ENCODE measurements at places on chromosomes 3 and 15.

DNA sequence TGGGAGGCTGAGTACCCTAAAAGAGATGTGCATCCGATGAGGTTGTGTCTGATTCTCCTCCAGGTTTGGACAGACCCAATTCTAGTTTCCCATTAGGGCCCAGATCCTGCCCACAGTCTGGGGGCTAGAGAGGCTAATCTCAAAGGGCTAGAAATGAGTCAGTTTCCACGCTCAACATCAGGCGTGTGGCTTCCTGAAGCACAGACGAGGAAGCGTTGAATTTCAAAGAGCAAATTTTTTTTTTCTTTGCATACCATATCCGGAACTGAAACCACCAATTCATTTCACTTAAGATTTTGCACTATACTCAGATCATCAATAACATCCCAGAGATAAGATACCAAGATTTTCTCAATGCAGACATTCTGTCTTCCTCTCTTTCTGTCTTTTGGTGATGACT lies 173.8 kb upstream of the BCL6 start:
- H3K4me3 ChIP-seq: no peak overlapping the region
- H3K27ac ChIP-seq: peak overlapping the region; percentile 84
- H3K4me1 ChIP-seq: peaks cover 33% of the 10 kb centered on the region
- DNase-seq: peak; percentile 71
- H3K27me3 ChIP-seq: no peaks in the 10 kb centered on the region
- H3K36me3 ChIP-seq: no peaks in the 10 kb centered on the region

DNA sequence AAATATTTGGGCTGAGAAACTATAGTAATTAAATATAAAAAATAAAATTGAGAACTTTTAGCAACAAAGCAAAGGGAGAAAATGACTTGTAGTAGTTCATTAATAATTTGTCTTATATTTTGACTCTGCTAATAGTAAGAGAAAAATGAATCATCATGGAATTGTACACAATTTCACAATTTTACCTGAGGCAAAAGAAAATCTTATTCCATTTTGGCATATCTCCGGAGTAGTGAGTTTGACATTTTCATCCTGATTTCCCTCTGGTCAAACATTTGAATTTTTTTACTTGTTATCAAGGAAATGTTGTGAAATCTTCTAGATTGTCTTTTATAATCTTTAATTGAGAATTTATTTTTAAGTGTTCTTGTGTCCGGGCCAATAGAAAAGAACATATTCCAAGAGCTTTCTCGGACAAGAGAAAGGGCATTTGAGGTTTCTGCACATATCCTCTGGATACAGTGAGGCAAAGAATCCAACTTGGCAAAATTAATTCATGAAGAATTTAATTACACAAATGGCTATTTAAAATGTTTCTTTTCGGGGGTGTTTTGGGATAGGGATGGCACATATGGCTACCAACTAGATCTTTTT lies 89.3 kb upstream of the IGSF10 start:
- H3K4me1 ChIP-seq: no peaks in the 10 kb centered on the region
- no peaks in the 10 kb centered on the region for H3K36me3 ChIP-seq
- no peak for DNase-seq
- H3K27ac ChIP-seq: no peak overlapping the region
- H3K27me3 ChIP-seq: no peaks in the 10 kb centered on the region
- no peak overlapping the region for H3K4me3 ChIP-seq

DNA sequence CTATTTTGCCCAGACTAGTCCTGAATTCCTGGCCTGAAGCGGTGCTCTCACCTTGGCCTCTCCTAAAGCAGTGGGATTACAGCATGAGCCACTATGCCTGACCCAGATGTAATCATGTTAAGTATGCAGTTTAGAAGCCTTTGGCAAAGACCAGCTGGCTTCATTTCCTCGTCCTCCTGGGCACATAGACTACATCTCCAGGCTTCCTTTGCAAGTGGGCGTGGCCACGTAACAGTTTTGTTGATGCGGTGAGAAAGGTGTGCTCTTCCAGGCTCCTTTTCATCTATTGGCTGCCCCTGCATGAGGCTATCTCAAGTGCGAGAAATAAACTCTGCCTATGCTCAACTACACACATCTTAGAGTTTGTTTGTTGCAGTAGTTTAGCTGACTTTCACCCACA lies 13.0 kb downstream of the SV2B start:
- DNase-seq: no peak
- no peaks in the 10 kb centered on the region for H3K36me3 ChIP-seq
- no peaks in the 10 kb centered on the region for H3K4me1 ChIP-seq

DNA sequence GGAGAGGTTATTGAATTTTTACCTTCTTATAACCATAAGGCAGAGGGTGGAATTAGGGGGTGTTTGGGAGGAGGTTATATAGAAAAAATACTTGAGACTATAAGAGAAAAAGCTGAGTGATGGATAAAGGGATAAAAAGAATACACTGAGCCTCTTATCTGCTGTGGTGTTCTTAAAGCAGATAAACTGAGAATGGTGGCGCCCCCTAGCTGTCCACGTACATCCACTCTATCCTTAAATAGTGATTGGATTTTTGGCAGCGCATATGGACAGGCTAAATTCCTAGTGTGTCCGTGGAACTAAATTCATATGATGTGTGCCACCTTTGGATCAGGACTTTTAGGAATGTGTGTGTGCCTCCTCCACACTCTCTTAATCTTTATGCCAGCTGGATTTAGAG lies 121.1 kb downstream of the OXSM start:
- no peaks in the 10 kb centered on the region for H3K27me3 ChIP-seq
- no peak overlapping the region for H3K4me3 ChIP-seq
- H3K27ac ChIP-seq: no peak overlapping the region
- H3K4me1 ChIP-seq: peaks cover 10% of the 10 kb centered on the region
- H3K36me3 ChIP-seq: no peaks in the 10 kb centered on the region
- peak; percentile 70 for DNase-seq

GRCh38 chr15:51840692-51841091 lies 11.2 kb downstream of the TMOD3 start:
- no peak for DNase-seq
- H3K4me3 ChIP-seq: no peak overlapping the region
- H3K4me1 ChIP-seq: peaks cover 15% of the 10 kb centered on the region
- no peaks in the 10 kb centered on the region for H3K36me3 ChIP-seq

DNA sequence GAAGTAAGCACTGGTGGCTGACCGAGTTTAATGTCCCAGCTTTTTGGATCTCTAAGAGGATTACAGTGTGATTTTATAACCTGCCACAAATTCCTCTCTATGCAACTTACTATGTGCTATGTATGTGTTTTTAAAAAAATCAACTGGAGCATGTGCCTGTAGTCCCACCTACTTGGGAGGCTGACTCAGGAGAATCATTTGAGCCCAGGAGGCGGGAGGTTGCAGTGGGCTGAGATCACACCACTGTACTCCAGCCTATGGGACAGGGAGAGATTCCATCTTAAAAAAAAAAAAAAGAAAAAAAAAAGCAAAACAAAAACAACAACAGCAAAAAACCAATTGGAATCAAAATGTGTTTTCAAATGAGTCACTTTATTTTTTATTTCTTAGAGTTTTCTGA lies 29.6 kb downstream of the DUT start:
- no peak overlapping the region for H3K27ac ChIP-seq
- DNase-seq: no peak
- no peak overlapping the region for H3K4me3 ChIP-seq
- H3K36me3 ChIP-seq: no peaks in the 10 kb centered on the region
- H3K27me3 ChIP-seq: no peaks in the 10 kb centered on the region

DNA sequence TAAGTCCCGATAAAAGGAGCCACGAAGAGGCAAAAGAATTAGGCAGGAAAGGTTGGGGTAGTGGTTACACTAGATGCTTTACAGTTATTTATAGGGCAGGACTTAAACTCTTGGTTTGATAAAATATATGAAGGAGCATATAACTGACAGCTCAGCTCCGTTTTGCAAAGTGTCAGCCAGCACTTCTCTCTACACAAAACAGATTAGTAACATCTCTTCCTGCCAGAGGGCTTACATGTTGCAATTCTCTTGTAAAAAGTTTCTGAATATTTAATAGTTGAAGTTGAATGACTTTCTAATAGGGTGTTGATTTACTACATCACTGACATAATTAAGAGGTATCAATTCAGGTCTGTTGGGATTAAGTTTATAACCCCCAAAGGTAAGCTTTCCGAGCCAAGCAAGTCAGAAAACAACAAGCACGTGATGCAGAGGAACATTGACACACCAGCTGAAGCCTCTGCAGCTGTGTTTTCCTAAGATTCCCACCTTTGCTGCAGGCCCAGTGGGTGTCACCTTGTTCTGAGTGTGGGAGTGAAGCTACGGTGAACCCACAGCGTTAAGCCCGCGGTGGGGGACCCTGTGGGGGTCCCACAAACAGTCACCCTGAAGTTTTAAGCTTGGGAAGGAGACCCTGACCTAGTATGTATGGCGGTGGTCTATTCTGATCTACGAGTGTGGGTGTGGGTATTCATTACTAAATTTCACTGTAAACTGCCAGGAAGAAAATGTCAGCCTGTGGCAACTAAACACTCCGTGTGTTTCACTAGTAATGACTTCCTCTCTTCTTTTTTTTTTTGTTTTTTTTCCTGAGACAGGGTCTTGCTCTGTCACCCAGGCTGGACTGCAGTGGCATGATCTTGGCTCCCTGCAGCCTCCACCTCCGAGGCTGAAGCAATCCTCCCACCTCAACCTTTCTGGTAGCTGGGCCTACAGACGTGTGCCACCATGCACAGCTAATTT lies 22.0 kb upstream of the ATP13A3 start:
- H3K27me3 ChIP-seq: no peaks in the 10 kb centered on the region
- no peak overlapping the region for H3K4me3 ChIP-seq
- DNase-seq: no peak
- no peak overlapping the region for H3K27ac ChIP-seq
- no peaks in the 10 kb centered on the region for H3K4me1 ChIP-seq

GRCh38 chr3:29414468-29415224 lies 133.8 kb downstream of the RBMS3 start:
- no peak overlapping the region for H3K4me3 ChIP-seq
- no peak for DNase-seq
- peaks cover 15% of the 10 kb centered on the region for H3K4me1 ChIP-seq
- H3K27me3 ChIP-seq: no peaks in the 10 kb centered on the region

DNA sequence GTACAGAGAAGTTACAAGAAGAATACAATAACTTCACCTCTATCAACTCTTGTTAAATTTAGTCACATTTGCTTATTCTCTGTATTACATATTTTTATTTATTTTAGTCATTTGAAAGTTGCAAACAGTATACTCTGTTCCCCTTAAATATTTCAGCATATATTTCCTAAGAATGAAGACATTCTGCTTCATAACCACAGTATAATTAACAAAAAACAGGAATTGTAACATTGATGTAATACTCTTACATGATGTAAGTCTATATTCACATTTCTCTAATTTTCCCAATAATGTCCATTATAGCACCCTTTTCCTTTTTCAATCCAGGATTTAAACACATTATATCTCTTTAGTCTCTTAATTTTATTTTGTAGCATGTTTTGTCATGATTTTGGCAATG lies 112.0 kb downstream of the AKAP13 start:
- no peaks in the 10 kb centered on the region for H3K27me3 ChIP-seq
- H3K27ac ChIP-seq: no peak overlapping the region
- no peak overlapping the region for H3K4me3 ChIP-seq
- no peaks in the 10 kb centered on the region for H3K36me3 ChIP-seq
- no peaks in the 10 kb centered on the region for H3K4me1 ChIP-seq

DNA sequence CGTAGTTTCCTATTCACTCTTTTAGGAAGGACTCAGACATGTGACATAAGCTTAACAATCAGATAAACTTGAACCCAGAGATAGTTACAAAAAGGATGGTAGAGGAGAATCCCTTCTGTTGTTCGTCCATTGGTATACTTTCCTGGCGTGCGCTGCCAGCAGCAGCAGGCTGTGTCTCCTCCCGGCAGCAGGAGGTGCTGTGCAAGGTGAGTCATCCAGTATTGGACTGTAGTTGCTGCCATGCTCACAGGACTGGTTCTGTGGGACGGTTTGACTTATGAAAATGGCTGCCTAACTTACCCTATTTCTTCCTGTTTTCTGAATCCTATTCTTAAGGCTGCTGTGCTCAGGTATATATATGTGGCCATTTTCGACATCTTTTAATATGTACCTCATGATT lies 253.4 kb upstream of the LRRC3B start:
- no peaks in the 10 kb centered on the region for H3K4me1 ChIP-seq
- no peak overlapping the region for H3K4me3 ChIP-seq
- DNase-seq: no peak
- no peak overlapping the region for H3K27ac ChIP-seq
- H3K27me3 ChIP-seq: no peaks in the 10 kb centered on the region

- H3K36me3 ChIP-seq: no peaks in the 10 kb centered on the region
- H3K4me1 ChIP-seq: no peaks in the 10 kb centered on the region
- no peaks in the 10 kb centered on the region for H3K27me3 ChIP-seq
- DNase-seq: no peak
- H3K27ac ChIP-seq: no peak overlapping the region
- H3K4me3 ChIP-seq: no peak overlapping the region
Measured at GRCh38 chr15:94056314-94056713, 175.0 kb upstream of the MCTP2 start.

DNA sequence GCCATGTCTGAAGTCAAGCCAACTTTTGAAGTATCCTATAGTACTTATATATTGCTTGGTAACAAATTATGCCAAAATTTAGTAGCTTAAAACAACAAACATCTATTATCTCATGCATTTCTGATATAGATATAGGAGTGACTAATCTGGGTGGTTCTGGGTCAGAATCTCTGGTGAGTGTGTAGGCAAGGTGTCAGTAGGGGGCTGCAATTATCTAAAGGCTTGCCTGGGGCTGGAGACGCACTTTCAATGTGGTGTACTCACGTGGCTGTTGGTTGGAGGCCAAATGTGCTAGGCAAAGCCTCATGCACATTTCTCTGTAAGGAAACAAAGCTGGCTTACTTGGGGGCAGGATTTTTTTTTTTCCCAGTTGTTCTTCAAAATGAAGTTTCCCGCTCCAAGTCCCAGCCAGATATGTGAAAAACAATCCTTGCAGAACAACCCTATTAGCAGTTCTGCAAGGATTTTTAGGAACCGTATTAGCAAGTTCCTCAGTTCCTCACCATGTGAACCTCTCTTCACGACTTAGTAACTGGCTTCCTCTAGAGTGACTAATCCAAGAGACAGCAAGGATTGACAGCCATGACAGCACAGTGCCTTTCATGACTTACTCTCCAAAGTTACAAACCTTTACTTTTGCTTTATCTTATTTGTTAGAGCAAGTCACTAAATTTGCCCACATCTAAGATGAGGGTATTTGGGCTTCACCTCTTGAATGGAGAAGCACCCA lies 25.8 kb downstream of the GREM1 start:
- H3K27ac ChIP-seq: no peak overlapping the region
- H3K36me3 ChIP-seq: no peaks in the 10 kb centered on the region
- H3K4me3 ChIP-seq: no peak overlapping the region
- no peaks in the 10 kb centered on the region for H3K27me3 ChIP-seq
- no peak for DNase-seq
- no peaks in the 10 kb centered on the region for H3K4me1 ChIP-seq

All from thymus (tissue), 14 donors.